Stimulated activated CD4-positive, alpha-beta T cell treated with anti-CD3 and anti-CD28 coated beads, Interleukin-4, amount 100 ng/mL, for 4 hours (primary cell): ENCODE measurements at places on chromosomes 2 and 18.

DNA sequence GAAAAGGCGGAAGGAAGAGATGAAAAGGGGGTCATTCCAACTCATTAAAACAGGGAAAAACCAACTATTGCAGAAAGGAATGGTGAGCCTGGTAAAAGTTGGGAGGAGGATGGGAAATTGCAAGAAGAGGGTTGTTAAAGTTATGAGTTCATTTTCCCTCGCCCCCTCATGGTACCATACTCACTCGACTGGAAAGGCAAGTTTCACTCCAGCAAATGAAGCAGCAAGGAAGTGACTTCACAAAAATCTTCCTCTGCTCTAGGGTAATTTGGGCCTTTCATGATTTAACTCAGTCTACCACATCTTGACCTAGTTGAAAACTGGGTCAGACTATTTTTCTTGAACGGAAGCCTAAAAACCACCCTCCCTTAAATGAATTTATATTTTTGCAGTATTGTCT lies 22.8 kb upstream of the DAW1 start:
- no peak for DNase-seq

DNA sequence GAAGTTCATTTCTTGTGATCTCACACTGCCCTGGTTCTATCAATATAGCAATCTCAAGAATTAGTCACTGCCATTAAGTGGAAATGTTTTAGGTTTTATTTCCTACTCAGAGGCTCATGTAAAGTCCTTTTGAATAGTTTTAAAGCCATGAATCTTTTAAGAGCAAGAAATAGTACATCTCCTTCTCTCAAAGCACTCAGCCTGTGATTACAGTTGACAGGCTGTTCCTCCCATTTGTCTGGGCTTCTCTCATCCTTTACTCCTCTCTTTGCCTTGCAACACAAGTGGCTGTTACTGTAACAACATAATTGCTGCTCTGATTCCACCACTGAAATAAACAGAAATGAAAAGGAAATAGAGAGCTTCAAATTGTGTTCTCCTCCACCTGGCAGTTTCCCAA lies 18.4 kb downstream of the GRP start:
- no peak for DNase-seq

- no peak for DNase-seq
These were observed 72.5 kb downstream of the GPR39 start for GRCh38 chr2:132489150-132489549.

DNA sequence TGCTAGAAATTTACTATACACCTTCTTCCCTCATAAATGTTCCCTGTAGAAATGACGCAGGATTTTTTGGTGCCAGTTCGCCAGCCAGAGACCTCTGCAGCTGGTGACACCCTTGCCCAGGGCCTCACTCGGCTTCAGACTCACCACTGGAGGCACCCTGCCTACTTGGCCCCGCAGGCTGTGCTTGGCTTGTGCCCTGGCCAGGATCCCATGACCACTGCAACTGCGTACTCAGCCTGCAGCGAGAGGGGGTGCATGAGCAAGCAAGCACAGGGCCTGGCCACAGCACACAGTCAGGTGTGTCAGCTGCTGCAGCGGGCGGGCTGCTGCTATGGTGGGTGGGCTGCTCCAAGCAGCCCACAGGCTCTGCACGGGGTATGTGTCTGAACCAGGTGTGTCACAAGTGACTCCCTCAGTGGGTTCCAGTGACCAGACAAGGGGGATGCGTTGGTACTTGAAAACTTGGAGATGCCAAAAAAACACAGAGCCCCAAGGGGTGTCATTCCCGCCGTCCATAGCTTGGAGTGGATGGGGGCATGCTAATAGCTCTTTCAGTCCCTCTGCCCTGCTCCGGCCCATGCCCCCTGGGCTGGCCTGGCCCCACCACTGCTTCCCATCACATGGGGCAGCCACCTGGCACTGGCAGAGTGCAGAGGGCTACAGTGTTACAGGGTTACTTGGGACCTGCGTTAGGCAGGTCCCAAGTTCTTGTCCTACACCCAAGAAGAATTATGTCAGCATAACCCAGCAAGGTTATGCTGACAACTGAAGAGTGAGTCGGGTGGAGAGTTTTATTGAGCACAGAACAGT lies 46.6 kb upstream of the TANC1 start:
- no peak for DNase-seq

DNA sequence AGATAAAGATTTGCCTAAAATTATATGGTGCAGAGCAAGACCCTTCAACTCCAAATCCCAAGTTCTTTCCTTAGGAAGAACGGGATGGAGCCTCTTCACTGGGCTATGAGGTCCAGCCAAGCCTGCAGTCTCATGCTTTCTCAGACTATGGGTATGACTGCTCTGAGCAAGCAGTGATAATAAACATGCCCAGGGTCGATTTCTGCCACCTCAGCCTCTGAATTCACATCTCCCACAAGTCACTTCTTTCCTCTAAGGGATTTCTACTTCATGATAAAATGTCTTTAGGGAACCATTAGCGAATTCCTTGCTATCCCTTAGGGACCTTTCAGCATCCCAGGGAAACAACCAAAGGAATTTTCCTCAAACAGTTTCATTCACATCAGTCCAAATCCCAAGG lies 94.8 kb downstream of the GFPT1 start:
- DNase-seq: no peak

DNA sequence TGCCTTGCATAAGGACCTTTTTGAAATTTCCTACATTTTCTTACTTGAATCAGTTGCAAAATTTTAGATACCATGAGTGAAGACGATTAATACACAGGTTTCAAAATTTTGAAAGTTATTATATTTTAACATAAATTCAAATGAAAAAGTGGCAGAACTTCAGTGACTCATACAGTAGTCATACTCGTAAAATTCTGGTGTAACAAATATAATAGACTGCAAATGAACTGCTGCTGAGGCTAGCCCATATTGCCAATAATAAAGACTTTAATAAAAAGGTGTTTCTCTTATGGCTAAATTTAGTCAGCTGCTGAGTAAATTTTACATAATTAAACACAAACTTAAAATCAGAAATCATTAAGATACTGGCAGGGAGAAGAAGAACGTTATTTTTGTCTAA lies 36.9 kb downstream of the MSH6 start:
- DNase-seq: no peak

DNA sequence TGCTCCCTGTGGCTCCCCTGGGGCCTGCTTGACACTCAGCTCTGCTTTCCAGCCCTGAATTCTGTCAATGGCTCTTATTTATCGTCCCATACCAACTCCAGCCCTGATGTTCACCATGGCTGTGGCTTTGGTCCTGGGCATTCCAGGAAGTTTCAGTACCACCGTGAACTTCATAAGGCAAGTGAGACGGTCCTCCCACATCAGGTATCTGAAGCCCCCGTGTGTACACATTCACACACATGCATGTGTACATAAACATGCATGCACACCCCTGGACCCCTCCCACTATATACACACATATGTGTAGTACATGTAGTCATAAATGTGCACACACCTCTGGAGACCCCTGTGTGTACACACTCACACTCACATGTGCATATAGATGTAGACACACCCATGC lies 43.3 kb upstream of the PUM2 start:
- no peak for DNase-seq
